ENCODE measurements at places on chromosomes 13 and 19. TPM values are rescaled to one million over a fixed set of nuclear protein-coding genes. Genes with fewer than 3 reads are reported as not detected.

DNA sequence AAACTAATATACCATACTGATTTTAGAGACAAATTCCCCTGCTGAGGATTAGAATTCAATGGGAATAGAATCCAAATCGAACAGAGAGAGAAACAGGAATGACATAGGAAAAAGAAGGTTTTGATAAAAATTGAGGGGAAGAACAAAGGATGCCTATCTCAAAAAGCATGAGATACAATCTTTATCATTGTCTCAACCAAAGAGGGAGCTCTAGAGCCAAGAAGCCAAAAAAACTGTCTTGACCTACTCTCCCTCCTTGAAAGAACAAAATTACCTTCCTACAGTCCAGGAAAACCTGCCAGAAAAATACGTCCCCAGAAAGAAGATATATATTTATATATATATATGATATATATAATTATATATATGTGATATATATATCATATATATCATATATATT is 39.2 kb upstream of the MIR17HG start:
- no peak overlapping the region for H3K27ac ChIP-seq
- no peaks in the 10 kb centered on the region for H3K27me3 ChIP-seq
- DNase-seq = no peak
- no peak overlapping the region for H3K4me3 ChIP-seq
- H3K36me3 ChIP-seq = no peaks in the 10 kb centered on the region

DNA sequence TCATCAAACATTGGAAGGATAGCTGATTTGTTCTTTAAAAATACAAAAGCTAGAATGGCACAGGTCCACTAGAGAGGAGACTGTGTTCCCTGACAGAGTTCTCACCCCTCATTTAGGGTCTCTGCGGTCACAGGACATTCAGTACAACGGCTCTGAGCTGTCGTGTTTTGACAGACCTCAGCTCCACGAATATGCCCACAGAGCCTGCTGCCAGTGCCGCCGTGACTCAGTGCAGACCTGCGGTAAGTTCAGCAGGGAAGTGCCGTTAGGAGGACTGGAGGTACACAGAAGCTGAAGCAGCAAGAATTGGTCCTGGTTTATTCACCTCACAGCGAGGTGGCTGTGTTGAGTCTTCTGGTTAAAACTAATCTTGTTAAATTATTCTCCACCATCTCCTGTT is 90.0 kb downstream of the TNFRSF19 start:
- no peaks in the 10 kb centered on the region for H3K27me3 ChIP-seq
- H3K4me3 ChIP-seq = no peak overlapping the region
- H3K27ac ChIP-seq = no peak overlapping the region
- peaks cover 14% of the 10 kb centered on the region for H3K36me3 ChIP-seq

- H3K27ac ChIP-seq = no peak overlapping the region
- no peaks in the 10 kb centered on the region for H3K4me1 ChIP-seq
- no peaks in the 10 kb centered on the region for H3K27me3 ChIP-seq
- no peaks in the 10 kb centered on the region for H3K36me3 ChIP-seq
- no peak overlapping the region for H3K4me3 ChIP-seq
- no peak for DNase-seq
Measured at GRCh38 chr13:65149687-65150086, 2080.4 kb downstream of the PCDH9 start.

GRCh38 chr13:111046590-111047141 is 68.4 kb upstream of the ARHGEF7 start:
- no peak for DNase-seq
- no peaks in the 10 kb centered on the region for H3K36me3 ChIP-seq
- no peak overlapping the region for H3K27ac ChIP-seq
- no peaks in the 10 kb centered on the region for H3K27me3 ChIP-seq

DNA sequence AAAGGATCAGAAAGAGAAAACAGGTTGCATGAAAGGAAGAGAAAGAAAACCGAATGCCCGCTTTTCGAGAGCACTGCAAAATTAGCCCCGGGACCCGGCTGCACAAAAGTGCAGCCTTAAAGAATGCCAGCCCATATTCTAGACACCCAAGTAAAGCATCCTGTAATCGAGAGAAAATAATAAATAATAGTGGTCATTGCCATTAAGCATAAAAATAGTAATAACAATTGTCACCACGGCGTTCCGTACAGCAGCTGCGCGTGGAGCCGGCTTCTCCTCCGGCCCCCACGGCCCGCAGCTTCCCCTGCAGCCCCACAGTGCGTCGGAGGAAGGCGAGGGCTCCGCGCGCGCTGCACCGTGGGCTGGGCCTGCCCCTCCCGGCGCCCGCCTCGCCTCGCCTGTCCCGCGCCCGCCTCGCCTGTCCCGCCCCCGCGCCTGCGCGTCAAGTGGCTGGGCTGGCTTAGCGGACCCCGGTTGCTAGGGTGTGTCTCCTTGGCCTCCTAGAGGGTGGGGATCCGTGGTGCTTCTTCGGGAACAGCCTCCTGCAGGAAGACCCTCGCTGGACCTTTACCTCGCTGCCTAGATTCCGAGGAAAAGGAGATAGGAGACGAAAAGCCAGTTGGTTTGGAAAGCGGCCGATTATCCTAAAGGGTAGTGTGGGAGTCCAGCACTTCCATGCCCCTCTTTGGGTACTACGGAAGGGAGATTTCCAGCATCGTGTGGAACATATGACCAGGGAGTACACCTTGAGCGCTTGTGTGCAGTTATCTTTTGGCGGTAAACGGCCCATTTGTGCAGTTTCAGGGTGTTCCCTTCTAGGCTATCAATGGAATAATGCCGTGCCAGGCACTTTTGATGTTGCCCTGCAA is at the start of gene LRRC63:
Gene LRRC63, plus strand, starts transcription at position 446 of the 869 bp plus-strand sequence. CDS start 1,107 bp downstream, outside the sequence.
- H3K4me1 ChIP-seq = peaks cover 7% of the 10 kb centered on the region
- no peak within 1 kb of the TSS for H3K27ac ChIP-seq
- peak within 1 kb of the TSS; percentile 58 for H3K4me3 ChIP-seq
- peak; percentile 31 for DNase-seq

DNA sequence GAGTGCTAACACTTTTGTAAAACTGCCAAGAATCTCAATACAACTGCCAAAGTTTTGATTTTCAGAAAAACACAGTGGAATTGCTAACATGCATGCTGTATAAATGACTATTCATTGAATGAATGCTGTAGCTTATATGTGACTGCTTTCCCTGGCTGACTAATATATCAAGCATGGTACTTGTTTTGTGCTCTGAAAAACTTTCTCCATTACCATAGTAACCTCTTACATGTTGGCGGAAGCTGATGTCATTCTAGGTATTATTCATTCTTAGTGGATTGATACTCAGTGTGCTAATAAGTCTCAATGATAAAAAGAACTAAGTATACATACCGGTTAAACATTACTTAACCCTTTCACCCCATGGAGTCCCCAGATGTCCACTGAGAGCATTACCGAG is 166.1 kb upstream of the MYO16 start:
- H3K27ac ChIP-seq = peak overlapping the region; percentile 90
- no peak overlapping the region for H3K4me3 ChIP-seq
- DNase-seq = peak; percentile 97
- peaks cover 4% of the 10 kb centered on the region for H3K4me1 ChIP-seq

GRCh38 chr19:35890113-35890650 is 10.2 kb downstream of the NFKBID start:
- no peak overlapping the region for H3K27ac ChIP-seq
- no peak overlapping the region for H3K4me3 ChIP-seq
- no peak for DNase-seq
- no peaks in the 10 kb centered on the region for H3K27me3 ChIP-seq
- H3K36me3 ChIP-seq = peaks cover 5% of the 10 kb centered on the region

GRCh38 chr19:17550076-17550667 is 5.3 kb upstream of the COLGALT1 start:
- no peaks in the 10 kb centered on the region for H3K27me3 ChIP-seq
- DNase-seq = no peak
- peaks cover 3% of the 10 kb centered on the region for H3K4me1 ChIP-seq

TINCR gene
- total RNA-seq = 0.38 TPM

F7 gene
- total RNA-seq = not detected

ZNF497 gene
- total RNA-seq = 0.55 TPM
